ENCODE measurements at places on chromosomes 12 and 14. TPM values are rescaled to one million over a fixed set of nuclear protein-coding genes. Genes with fewer than 3 reads are reported as not detected.

DNA sequence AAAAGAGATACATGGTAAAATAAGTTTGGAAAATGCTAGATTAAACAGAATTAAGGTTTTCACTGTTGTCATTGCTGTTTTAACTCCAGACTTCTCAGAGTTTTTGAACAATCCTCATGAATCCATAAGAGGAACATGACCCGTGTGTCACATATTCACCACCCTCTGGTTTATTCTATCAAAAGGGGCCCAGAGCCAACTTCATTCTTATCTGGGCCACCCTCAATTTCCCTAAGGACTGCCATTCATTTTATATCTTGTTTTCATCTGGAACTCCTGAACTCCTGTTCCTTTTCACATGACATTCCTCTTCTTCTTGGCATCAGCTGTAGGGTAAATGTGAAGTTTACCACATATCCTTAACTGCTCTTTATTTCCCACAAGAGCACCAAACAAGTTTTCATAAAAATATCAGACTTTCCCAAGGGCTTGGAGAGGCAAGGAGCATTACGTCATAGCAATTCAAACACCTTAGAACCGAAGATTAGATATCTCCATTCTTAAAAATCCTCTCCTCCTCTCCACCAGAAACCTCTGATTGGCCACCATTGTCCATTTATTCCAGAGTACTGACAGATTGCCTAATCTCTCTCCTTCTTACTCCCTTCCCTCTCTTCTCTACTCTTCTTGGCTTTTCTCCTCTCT, 225.2 kb downstream of the SEC23A start:
- no peak for DNase-seq

DNA sequence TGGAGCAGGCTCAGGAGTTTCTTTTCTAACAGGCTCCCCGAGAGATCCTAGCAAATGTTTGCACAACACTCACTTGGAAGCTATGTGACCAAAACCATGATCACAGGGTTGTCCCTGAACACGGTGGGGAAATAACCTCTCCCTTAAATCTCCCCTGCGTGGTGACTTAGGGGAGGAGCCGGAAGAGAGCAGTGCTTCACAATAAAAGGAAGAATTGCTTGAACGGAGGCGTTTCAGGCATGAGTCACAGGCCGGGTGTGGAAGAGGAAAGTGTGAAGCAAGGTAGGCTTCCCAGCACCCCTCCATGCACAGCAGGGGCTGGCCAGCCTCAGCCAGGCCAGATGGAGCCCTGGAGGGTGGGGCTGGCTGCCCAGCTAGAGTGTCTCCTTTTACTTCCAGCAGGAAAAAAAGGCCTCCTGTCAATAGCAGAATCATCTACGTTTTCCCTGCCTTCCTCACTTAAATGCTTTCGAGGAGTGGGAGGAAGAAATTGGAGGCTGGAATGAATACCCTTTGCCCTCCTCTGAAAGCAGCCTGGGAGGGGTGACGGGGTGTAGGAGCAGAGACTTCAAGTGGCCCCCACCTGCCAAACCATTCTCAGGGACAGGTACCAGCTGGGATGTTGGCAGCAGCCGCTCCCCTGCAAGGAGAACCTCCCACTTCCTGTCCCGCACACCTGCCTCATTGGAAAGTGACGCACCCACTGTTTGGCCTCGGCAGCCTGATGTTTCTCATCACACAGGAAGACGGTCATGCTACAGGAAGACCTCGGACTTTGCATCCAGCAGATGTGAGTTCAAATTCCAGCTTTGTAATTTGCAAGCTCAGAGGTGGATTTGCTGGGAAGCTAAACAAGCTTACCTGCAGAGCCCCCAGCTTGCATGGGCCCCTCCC, 30.1 kb upstream of the PPP2R5C start:
- DNase-seq, result peak; percentile 84

DNA sequence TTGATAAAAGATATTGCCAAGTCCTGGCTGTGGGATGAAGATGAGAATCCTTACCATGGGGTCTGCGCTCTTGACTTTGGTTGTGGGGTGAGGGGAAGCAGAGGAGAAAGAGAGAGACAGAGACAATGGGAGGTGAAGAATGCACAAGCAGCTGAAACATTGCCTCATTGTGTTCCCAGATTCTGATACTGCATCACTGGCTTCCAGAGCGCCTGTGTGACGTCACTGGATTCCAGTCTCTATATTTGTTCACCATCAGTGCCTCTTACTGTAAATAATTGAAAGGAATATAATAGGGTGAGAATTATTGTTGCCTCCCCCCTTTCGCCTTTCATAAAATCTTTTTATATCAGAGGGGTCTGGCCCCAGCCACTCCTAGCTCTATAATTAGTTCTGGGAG, 188.9 kb upstream of the NTF3 start:
- no peak for DNase-seq

The INHBE gene
- not detected for total RNA-seq

The LGR5 gene
- total RNA-seq, result not detected

The FSCB gene
- total RNA-seq, result not detected

All from Caki2 (cell line).